ENCODE measurements at places on chromosomes 11 and 22.

DNA sequence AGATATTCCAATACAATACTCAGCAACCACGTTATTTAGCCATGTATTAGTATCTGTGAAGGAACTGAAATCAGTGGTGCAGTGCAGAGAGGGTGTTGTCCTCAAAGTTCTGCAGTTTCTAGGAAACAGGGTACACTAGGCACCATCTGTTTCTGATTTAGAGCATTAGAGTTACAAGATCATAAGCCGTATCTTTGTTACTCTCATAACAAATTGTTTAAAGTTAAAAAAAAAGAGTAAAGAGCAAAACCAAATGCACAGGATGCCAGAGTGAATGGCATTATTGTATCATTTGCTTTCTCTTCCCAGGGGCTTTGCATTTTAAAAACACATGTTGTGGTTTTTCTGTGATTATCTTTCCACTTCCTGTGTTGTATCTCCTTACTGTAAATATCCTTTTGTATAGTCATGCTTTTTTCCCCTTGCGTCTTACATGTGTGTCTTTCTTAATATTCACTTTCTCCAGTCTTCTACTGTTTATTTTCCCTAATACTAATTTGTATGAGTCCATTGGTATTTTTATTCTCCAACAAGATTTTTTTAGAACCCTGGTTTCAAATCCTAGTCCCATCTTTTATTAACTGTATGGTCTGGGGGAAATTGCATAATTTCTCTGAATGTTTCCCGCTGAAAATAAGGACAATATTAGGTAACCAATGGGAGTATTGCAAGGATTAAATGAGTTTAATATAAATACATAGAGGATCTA, 15.2 kb upstream of the NUP160 start:
- peak; percentile 84 for DNase-seq

DNA sequence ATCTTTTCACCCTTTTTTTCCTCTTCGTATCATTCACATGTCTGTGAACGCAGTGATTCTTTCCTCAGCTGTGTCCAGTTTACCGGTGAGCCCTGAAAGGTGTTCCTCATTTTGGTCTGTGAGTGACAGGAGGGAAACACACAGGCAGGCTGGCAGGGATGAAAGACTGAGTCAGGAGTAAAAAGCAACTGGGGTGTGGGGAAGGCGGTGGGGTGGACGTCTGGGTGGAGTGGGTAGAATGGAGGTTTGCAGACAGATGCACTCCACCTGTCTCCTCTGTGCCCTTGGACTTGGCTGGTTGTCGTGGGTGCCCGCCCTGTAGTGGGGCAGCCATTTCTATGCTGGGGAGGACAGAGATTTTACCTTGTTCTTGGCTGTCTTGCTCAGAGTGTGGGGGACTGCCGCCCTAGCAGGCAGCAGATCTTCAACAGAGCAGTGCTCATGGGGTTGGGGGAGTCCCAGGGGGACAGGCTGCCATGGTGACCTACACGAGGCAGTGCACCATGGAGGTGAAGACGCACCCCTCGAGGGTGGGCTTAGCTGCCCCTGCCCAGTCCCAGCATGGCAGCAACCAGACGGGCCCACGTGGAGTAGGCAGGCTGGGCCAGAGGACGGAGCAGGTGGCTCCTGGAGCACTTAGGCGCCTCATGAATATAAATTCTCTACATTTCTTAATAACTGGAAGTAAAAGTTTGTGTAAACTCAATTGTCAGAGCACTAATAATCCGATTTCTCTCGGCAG, 603.7 kb downstream of the TBC1D22A start:
- no peak for DNase-seq

DNA sequence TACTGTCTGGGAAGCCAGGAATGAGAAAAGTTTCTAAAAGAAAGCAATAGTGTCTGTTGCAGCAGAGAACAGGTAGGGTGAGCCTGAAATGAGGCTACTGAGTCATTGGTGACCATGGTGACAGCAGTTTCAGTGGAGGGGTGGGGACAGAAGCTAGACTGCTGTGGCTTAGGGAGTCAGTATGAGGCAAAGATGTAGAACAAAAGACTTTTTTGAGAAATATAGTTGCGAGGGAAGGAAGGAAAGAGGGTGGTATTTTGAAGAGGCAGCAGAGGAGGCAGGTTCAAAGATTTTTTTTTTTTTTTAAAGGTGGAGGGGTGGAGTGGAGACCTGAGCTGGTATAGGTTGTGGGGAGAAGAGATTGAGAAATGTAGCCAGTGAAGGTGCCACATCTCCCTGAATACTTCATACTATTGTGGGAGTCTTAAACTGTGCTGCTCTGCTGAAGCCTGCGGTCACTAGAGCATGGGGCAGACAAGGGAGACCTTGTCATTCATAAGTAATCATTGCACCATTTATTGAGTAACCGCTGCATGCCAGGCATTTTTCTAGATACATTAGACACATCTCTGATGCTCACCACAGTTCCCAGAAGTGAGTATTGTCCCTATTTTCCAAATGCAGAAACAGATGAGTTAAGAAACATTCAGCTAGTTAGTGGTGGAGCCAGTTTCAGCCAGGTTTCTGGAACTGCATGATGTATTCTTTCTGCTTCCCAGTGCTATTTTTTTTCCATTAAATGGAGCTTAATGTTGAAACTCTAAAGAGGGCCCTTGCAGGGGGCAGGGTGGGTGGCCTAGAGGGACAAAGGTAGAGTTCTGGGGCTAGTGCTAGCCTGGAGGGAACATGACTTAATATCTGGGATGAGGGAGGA, 49.9 kb downstream of the STIM1 start:
- DNase-seq = peak; percentile 80

GRCh38 chr11:131982154-131982553, 611.7 kb downstream of the NTM start:
- DNase-seq = no peak

DNA sequence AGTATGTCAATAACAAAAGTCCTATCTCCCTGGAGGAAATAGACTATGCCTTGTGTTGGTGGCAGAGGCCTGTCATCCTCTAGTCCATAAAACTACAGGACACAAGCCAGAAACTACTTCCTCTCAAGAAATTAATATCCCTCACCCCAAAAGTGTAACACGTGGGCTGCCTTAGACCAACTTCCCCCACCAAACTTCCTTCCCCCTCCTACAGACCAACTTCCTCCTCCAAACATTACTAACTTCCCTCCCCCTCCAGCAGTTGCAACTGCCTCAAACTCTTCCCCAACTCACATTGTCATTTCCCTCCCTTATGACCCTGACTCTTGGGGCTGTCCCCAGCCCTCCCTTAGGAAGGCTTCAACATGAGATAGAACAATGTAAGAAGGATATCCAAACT, 6.3 kb downstream of the OR52K2 start:
- DNase-seq = no peak

GRCh38 chr11:118263695-118264568, at the start of gene MPZL2:
TSS of gene MPZL2 (minus strand) at chr11:118264297. CDS start at chr11:118264153, 144 bp downstream.
- no peak for DNase-seq

GRCh38 chr22:27297125-27297524, 504.4 kb downstream of the MN1 start:
- DNase-seq = no peak

DNA sequence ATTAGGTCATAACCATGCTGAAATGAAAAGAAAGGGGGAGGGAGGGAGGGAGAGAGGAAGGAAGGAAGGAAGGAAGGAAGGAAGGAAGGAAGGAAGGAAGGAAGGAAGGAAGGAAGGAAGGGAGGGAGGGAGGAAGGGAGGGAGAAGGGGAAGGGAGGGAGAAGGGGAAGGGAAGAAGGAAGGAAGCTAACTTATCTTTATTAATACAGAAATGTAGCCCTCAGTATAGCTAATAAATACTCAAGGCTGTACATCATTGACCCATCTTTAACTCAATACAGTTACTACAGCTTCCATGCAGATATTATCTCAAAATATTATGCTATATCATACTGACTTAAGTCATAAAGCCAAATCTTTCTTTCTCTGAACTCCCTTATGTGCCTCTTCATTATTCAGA, 17.4 kb upstream of the SOX6 start:
- DNase-seq = no peak

DNA sequence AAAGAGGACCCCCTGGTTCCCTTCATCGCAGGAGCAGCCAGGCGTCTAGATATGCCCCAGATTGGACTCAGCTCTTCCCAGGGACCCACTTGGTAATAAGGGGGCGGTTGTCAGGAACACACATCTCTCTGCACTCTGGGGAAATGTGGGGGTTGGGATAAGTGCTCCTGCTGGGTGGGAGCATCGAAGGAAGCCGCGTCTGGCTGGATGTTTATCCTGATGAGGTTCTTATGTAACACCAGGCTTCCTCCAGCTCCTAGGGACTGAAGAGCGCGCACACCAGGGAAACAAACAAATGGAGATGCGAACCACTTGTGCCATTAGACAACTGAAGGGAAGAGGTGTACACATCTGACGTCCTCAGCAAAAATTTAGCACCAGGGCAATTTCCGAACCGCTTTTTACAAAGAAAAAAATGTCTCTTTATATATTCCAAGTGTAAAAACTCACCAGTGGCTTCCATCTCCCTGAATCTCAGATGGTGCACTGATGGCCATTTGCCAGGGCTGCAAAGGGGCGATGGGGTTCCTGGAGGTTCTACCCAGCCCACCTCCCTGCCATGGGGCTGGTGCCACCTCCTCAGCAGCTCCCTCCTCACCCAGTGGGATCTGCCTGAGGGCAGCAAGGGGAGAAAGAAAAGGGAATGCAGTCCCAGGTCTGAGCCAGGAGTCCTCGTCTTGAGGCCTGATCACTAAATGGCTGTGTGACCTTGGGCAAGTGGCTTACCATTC, 89.4 kb downstream of the PKNOX2 start:
- DNase-seq = no peak

DNA sequence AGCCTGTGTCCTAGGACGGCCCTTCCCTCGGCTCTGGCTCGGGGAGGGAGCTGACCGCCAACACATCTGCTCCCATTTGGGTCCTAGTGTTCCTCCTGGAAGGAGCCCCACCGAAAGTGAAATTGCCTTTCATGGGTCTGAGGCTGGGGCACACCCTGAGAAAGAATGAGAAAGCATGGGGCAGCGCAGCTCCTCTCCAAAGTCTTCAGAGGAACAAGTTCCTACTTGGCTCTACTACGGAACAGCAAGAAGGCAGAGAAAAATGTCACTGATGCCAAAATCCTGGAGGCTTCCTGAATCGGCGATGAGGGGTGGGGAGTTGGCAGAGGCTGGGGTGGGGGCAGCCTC, 41.5 kb upstream of the MYEOV start:
- no peak for DNase-seq

- DNase-seq = no peak
Observed at GRCh38 chr11:120126620-120127019, 11.3 kb downstream of the TRIM29 start.
